ENCODE measurements at places on chromosomes 2 and 18.

GRCh38 chr2:54492335-54492734 is 36.2 kb downstream of the SPTBN1 start:
- DNase-seq = no peak

- DNase-seq = no peak
These were observed 67.9 kb upstream of the THOC1 start for GRCh38 chr18:335733-336132.

DNA sequence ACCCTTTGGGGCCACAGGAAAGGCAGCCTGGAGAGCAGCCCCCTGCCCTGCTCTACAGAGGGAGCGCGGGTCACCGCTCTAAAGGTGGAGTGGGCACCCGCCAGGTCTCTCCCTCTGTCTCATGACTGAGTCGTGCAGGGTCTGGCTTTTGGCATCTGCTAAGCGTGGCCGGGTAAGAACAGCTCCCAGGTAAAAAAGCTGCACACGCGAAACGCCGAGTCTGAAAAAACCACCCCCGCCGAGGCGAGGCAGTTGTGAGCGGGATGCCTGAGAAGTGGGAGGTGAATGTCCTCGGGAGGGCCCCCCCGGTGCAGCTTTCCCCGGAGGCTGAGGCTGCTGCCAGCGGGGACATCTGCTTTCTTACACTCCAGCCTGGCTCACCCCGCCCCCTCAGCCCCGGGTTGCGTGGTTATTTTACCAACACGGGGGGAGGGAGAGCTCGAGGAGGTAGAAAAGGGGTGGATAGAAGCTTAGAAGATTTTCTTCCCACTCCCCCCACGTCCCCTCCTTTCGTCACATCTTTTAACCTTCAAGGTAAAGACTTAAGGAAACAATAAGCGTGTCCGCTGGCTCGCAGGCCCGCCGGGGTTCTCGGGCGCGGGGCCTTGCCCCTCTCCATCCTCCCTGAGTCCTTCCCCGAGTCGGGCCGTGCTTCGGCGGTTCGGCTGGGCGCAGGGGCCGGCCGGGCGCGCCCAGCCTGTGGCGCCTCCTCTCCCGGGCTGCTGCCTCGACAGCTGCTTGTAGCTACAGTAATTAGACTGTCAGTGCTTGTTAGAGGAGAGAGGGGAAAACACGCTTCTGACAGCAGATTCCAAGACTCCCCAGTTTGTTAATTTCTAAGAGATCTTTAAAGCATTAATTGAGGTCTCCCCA is 70.6 kb upstream of the PSMD14 start:
- DNase-seq = peak; percentile 32

GRCh38 chr2:47015206-47015605 is 99.6 kb upstream of the MCFD2 start:
- DNase-seq = no peak

- DNase-seq = no peak
These were observed 413 bp downstream of the ALKAL2 start for GRCh38 chr2:287471-287885.

GRCh38 chr2:84880645-84881521 is at the start of gene TRABD2A:
TSS of gene TRABD2A (minus strand) at chr2:84881084. CDS start at chr2:84881039, 45 bp downstream.
- DNase-seq = no peak

GRCh38 chr2:54274781-54275242 is 18.8 kb upstream of the TSPYL6 start:
- no peak for DNase-seq

DNA sequence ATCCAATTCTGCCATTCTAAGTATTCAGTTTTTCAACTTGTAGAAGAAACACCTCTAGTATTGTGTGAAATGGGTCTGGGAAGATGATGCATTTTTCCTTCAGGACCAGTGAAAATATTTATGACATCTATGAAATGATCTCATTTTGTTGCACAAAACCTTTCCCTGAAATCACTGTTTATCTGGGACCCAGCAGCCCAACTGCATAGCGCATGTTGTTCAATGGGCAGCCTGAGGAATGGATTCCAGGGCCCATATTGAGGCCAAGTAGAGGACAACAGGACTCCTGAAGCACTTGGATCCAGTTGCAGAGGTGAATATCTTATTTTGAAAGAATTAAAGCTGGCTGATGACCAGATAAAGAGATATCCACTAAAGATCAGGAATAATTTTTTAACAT is 7.3 kb downstream of the RBMS1 start:
- DNase-seq = no peak

GRCh38 chr2:14932285-14932684 is 299.8 kb downstream of the LRATD1 start:
- no peak for DNase-seq

DNA sequence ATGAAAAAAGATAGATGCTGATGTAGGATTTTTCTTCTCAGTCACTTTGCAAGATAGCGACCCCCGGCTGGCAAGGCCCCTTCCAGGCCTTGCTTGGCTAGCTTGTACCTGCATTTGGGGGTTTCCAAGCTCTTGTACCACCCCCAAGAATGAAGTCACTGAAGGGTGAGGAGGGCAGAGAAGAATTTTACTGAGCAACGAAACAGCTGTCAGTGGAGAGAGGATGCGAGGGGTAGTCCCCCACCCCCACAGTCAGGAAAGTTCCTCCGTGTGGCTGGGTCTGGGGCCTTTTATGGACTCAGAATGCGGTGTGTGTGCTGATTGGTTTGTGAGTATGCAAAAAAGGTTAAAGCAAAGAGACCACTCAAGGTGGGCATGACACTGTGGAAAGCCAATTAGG is 382.0 kb downstream of the GPD2 start:
- no peak for DNase-seq

DNA sequence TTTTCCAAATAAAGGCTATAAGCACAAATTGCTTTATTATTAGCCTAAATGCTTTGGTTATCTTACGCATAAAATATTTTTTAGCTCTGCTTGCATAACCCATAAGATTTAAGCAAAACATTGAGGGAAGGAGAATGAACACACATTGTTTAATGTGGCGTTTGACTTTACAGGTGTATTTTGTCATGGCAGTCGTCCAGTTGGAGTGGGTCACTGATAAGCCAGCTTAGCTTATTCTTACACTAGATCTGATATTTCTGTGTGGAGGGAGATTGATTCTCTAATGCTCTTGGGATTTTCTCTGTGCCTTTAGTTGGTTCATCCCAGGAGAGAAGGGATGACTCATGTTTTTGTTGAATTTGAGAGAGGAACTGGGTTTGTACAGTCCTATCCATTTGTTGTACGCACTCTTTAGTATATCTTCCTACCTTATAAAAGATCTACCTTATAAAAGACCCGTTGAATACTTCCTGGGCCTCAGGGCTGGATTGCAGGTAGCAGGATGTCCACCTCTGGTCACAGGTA is 47.5 kb upstream of the ACYP2 start:
- no peak for DNase-seq

- no peak for DNase-seq
These were observed 109.8 kb upstream of the FZD5 start for GRCh38 chr2:207879536-207879935.

DNA sequence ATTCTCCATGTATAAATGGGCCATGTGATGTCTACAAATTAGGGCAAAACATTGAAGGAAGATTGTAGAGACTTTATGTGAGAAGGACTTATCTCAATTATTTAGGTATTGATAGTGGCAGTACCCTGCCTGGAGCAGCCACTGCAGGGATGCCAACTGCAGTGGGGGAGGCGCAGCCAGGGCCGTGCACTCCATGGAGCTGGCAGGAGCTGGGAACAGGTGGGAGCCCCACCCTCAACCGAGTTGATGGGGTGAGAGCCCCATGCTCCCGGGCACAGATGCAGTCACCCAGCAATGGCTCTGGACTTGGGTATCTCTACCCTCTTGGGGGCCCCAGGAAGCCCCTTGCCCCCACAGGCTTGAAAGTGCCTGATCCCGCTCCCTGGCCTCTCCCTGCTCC is 564.3 kb downstream of the SLC4A3 start:
- DNase-seq = no peak

GRCh38 chr2:239979243-239980023 is 45.7 kb downstream of the NDUFA10 start:
- DNase-seq = no peak

GRCh38 chr2:147450661-147451510 is 393.9 kb upstream of the ACVR2A start:
- no peak for DNase-seq

DNA sequence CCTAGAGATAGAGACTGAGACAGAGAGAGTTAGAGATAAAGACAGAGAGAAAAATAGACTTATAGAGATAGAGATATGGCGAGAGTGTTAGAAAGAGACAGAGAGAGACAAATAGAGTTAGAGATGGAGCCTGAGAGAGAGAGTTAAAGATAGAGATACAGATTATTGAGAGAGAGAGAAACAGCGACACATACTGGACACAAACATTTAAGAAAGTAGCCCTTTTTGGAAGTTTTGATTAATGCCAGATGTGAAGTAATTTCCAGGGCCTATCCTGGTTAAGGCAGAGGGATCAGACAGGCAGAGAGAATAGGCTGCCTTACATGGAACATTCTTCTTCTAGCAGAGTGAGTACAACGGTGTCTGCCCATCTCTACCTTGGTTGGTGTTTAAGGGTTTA is 311.6 kb upstream of the CDH7 start:
- DNase-seq = no peak

- DNase-seq = no peak
These were observed 221.7 kb downstream of the PAX3 start for GRCh38 chr2:222076973-222077690.

- DNase-seq = no peak
These were observed 78.6 kb upstream of the SH3BP4 start for GRCh38 chr2:234873103-234873827.

GRCh38 chr2:107591561-107592279 is 235.0 kb upstream of the RGPD4 start:
- DNase-seq = no peak

- no peak for DNase-seq
These were observed 115.5 kb upstream of the RAB27B start for GRCh38 chr18:54712758-54713157.

Data from omental fat pad (tissue), 4 donors.